ENCODE measurements at places on chromosomes 7 and 10. TPM values are rescaled to one million over a fixed set of nuclear protein-coding genes. Genes with fewer than 3 reads are reported as not detected.

OPN1SW gene
- not detected for total RNA-seq

DDC gene
- not detected for total RNA-seq

PSMC2 gene
- 130 TPM for total RNA-seq

ZNF485 gene
- total RNA-seq = 4.8 TPM

CDHR3 gene
- 0.92 TPM for total RNA-seq

TAS2R40 gene
- not detected for total RNA-seq

TLX1 gene
- total RNA-seq = not detected

CALHM3 gene
- total RNA-seq = 0.63 TPM

- DNase-seq = no peak
Measured at GRCh38 chr10:99920901-99921300, 88.8 kb downstream of the DNMBP start.

DNA sequence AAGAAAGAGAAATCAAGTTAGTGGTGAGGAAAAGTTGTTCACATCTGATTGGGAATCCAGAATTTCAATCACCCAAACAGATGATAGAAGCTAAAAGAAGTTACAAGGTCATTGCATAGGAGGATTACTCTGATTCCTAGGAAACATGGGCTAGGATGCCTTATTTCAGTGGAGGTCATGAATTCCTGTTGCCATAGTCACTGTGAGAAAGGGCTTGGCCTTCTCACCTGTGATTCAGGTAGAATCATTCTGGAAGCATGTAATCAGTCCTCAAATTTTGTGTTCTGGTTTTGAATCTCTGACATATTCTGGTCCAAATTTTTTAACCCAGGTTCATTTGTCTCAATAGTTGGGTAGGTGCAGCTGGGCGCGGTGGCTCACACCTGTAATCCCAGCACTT is 4.3 kb upstream of the NUB1 start:
- no peak for DNase-seq

- DNase-seq = peak; percentile 24
Measured at GRCh38 chr10:95394161-95394880, 103.5 kb upstream of the PDLIM1 start.

GRCh38 chr7:85150624-85151023 is 36.2 kb downstream of the SEMA3D start:
- DNase-seq = no peak

- DNase-seq = no peak
Measured at GRCh38 chr7:27082171-27082570, 13.6 kb downstream of the HOXA1 start.

- no peak for DNase-seq
Measured at GRCh38 chr7:150890853-150891584, 38.7 kb downstream of the AOC1 start.

GRCh38 chr7:142770661-142771352 is at the start of gene PRSS2:
Gene PRSS2 (plus strand): TSS chr7:142770970. CDS start chr7:142770983, 13 bp downstream.
- no peak for DNase-seq

- no peak for DNase-seq
Measured at GRCh38 chr10:51699145-51699474, 285 bp downstream of the CSTF2T start.

GRCh38 chr7:148706368-148706767 is 7.7 kb downstream of the CUL1 start:
- no peak for DNase-seq

DNA sequence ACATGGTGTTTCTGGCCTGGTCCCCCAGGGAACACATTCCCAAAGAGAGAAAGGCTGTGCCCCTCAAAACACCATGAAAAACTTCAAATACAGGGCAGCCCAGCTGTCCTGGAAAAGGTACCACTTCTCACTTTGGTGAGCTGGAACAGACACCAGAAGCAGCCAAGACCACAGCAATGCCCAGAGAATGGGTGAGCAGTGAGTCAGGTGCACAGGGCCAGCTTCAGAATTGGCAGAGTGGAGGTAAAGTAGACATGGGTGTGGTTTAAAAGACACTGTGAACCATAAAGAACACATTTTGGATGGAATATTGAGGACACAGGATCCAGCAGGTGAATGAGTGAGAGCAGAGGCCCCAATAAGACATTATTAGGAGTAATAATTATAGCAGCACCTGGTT is 51.3 kb downstream of the FAM13C start:
- DNase-seq = no peak

GRCh38 chr7:128425850-128426249 is 16.1 kb upstream of the IMPDH1 start:
- peak; percentile 87 for DNase-seq

- DNase-seq = no peak
Measured at GRCh38 chr10:101063548-101064414, 2.0 kb downstream of the KAZALD1 start.

DNA sequence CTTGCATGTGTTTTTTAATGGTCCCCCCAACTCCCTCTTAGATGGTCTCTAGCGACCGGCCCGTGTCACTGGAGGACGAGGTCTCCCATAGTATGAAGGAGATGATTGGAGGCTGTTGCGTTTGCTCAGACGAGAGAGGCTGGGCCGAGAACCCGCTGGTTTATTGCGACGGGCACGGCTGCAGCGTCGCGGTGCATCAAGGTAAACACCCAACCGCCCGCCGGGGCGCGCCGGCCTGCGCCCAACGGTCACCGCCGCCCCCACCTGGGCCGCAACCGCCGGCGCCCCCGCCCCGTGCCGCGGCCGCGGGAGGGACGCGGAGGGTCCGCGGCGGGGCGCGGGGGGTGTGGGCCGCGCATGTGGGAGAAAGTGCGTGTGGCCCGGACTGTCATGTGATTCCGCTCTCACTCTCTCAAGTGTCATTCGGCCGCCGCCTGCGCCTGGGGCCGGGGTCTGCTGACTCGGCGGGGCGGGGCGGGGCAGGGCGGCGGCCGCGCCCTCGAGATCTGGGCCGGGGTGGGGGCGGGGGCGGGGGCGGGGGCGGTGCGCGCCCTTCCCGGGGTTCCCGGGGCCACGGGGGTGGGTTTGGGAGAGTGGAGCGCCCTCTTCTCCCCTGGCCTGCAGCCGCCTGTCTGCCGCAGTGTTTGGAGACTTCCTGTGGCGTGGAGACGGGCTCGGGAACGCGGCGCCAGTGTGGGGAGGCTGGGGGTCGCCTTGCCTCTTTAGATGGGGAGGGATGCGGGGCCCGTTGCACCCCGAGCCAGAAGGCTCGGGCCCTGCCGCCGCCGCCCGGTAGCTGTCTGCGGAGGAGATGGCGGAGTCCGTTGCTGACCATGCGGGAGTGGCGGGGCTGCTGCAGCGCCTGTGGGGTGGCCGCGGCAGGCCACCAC is 817 bp downstream of the MLLT10 start:
- peak; percentile 64 for DNase-seq

GRCh38 chr7:85927226-85927625 is 716.5 kb upstream of the GRM3 start:
- no peak for DNase-seq

DNA sequence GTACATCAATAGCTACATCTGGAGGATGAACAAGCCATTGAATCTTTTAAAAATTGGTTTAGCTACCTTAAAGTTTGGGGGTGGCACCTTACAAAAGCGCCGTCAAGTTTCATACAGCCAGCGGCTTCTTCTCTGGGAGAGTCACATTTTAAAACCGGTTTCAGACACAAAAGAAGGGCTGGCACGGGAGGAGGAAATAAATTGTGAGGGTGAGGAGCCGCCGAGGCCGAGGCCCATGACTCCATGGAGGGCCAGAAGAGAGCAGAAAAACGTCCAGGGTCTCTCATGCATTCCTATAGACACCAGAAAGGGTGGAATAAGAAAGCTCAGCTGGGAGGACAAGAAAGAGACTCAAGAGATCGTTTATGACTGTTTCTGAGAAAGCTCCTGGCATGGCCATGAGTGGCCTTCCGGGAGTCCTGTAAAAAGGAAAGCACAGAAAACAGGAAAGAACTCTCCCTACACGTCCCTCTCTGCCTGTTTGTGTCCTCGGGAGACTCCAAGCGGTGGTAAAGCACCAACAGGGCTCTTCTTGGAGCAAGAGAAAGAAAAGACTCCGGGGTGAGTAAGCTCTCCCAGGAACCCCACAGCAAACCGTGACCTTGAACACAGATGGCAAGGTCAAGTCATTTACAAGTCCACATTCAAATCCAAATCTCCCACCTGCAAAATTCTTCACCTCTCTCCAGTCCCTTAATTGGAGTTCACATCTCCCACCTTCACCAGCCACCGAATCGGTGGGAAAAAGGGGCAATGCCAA is 1.8 kb downstream of the FRAT2 start:
- DNase-seq = no peak

- DNase-seq = no peak
Measured at GRCh38 chr10:77969114-77969513, 42.6 kb upstream of the DLG5 start.

DNA sequence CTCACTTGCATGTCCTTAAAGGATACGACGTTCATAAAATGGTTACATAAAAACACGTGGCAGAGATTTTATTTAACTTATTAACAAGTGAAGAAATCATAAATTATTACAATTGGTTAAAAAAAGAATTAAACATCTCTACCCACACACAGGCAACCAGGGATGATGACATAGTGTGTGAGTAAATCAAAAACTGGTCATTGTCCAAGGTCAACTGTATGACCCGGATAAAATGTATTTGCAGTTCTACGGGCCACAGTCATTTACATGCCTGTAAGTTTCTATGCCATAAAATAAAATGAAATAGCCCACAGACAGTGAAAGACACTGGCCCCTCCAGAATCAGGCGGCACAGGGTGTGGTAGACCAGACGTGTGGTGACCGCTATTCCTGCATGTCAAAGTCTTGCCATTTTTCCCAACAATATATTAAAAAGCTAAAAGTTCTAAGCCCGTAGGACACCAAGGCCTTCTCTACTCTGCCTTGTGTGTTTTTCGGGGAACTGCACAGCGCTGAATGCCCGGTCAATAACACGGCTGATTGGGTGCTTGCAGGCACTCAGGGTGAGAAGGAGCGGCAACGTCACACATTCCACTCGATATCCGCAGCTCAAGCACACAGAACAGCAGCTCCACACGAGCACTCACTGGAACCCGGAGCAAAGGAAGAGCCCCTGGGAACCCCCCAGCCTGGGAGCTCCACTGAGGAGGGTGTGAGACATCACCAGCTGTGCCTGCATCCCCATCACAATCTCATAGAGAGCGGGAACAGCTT is 143.3 kb upstream of the PPP2R2D start:
- no peak for DNase-seq

GRCh38 chr10:1488970-1489548 is 248.3 kb downstream of the ADARB2 start:
- no peak for DNase-seq

- no peak for DNase-seq
Measured at GRCh38 chr7:77433901-77434300, 17.8 kb upstream of the GSAP start.

DNA sequence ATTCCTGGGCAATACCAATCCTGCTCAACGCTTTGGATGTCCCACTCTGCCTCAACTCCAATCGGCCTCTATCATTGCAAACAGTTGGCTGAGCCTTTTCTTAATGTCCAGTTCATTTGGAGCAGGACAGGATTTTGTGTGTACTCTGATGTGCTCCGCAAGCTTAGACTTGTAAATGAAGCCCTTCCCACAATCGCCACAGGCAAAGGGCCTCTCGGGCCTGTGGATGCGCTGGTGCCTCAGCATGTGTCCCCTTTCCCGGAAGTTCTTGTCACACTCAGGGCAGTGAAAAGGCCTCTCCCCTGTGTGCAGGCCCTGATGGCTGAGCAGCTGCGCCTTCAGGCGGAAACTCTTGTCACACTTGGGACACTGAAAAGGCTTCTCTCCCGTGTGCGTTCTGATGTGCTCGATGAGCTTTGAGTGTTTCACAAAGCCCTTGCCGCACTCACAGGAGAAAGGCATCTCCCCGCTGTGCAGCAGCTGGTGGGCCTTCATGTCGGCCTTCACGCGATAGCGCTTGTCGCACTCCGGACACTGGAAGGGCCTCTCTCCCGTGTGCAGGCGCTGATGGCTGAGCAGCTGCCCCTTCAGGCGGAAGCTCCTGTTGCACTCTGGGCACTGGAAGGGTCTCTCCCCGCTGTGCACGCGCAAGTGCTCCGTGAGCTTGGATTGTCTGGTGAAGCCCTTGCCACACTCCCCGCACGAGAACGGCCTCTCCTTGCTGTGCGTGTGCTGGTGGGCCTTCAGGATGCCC is 20.0 kb downstream of the ZNF786 start:
- DNase-seq = no peak

- DNase-seq = no peak
Measured at GRCh38 chr10:35178331-35178730, 51.7 kb downstream of the CREM start.

DNA sequence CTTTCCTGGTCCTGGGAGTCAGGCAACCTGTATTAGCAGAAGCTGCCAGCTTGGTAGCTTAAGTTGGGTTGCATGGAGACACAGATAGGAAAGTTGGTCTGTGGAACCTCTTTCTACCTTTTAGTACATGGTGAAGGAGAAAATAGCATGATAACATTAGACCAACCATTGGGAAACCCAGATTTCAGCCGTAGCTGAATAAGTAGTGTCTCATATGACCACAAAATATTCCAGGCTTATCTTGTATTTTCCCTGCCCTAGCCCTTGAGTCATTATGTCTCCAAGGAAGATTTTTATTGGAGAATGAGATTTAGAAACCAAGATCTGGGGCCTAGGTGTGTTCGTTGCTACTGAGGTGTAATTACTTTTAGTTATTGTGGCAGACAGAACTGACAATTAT is 67.2 kb downstream of the CCSER2 start:
- no peak for DNase-seq

- DNase-seq = no peak
Measured at GRCh38 chr10:49252313-49253034, 46.5 kb upstream of the C10orf71 start.

DNA sequence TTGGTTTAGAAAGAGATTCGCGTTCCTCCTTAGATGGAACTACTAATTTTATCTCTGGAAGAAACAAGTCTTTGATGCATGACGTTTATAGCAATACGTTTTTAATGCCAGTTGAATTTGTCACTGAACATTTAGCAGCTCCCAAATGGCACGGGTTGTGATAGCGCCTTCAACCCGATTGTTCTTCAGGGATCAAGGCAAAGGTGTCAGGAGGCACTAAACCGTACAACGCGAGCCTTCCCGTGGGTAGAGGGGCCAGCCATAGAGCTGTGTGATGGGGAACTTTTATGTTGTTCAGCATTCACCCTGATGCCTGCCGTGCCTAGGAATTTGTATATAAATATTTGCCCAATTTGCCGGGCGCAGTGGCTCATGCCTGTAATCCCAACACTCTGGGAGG is 3.4 kb downstream of the GET4 start:
- no peak for DNase-seq

DNA sequence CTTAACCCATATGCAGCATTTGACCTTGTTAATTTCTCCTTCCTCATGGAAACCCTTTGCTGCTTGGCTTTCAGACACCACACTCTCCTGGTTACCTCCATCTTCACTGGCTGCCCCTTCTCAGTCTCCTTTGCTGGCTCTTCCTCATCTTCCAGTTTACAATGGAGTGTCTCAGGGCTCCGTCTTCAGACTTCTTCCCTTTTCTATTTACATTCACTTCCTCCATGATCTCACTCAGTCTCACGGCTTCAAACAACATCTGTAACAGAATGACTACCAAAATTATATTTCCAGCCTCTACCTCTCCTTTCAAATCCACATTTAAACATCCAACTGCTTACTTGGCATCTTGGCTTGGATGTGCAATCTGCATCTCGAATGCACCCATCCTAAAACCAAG is 140.4 kb downstream of the DKK1 start:
- DNase-seq = no peak
